ENCODE measurements at places on chromosomes 7 and 10. TPM values are rescaled to one million over a fixed set of nuclear protein-coding genes. Genes with fewer than 3 reads are reported as not detected.

SH2D4B gene
- not detected for total RNA-seq

SCIN gene
- not detected for total RNA-seq

ERVW-1 gene
- total RNA-seq, result not detected

OR2F1 gene
- total RNA-seq, result not detected

DNA sequence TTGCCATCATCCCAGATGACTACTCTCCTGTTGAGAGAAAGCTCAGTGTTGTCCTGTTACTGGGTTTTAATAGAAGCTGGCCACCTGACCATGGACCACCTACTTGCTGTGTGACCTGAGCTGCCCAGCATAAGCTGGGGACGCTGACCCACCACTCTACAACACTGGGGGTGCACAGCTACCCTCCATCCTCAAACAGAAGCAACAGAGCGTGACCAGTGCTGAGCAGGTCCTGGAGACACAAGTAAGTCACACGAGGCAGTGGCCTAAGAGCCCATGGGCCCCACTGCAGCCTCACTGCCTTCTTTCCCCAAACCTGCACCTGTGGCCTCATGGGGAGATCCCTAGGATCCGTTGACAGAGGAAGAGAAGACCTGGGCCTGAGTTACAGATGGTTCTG is 198.6 kb upstream of the ADARB2 start:
- no peak for DNase-seq

- DNase-seq, result no peak
Measured at GRCh38 chr7:7790041-7790741, 71.8 kb upstream of the RPA3 start.

- DNase-seq, result no peak
Measured at GRCh38 chr7:112940314-112940732, 146.3 kb downstream of the GPR85 start.

DNA sequence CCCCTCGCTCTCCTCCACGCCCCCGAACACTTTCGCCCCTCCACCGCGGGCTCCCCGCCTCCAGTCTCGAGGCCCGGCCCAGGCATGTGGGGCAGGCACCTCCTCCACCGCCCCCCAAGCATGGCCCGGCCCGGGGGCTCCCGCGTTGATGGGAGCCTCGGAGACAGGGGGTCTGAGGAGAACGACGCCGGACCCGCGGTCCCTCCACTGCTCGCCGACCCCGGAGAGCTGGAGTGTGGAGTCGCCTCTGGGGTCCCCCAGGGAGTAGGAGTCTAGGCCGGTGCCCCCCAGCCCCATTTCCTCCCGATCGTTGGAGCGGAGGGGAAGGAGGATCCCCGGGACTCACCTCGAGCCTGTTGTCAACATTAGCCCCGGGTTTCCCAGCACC is 206 bp downstream of the UPF2 start:
- no peak for DNase-seq

DNA sequence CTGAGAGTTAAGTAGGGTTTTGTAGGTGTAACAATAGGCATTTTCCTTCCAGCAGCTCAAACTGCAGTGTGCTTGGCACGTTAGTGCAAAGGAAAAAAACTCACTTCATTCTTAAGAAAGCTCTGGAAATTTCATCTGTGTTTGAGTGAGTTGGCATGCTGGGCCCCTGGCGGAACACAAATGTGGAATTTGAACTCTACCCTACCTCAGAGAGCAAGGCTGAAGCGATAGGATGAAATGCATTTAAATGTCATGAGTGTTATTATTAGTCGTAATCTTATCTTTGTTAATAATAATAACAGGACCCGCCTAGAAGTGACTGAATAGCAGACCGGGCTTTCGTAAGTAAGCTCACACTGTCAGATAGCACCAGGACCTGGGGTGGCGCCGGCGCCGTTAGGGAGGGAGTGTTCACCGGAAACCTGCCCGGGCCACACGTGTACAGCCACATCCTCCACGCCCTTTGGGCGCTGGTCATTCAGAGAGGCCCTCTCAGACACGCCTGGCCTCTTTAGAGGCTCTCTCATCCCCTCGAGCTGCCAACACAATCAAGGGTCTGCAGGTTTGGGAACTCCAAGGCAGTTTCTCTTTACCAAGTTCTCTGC is 63.5 kb downstream of the GRK5 start:
- peak; percentile 90 for DNase-seq

GRCh38 chr10:89122433-89123051 is 84.6 kb downstream of the CH25H start:
- DNase-seq, result no peak

- DNase-seq, result no peak
Measured at GRCh38 chr7:73839743-73840714, 2.3 kb downstream of the METTL27 start.

GRCh38 chr10:103580011-103580410 is 86.5 kb downstream of the NEURL1 start:
- no peak for DNase-seq
